NCI-H2107 (cell line): ENCODE measurements at places on chromosomes 12 and 14.
A peak's percentile ranks its signal among the peaks of the same experiment; 100 is the strongest.

DNA sequence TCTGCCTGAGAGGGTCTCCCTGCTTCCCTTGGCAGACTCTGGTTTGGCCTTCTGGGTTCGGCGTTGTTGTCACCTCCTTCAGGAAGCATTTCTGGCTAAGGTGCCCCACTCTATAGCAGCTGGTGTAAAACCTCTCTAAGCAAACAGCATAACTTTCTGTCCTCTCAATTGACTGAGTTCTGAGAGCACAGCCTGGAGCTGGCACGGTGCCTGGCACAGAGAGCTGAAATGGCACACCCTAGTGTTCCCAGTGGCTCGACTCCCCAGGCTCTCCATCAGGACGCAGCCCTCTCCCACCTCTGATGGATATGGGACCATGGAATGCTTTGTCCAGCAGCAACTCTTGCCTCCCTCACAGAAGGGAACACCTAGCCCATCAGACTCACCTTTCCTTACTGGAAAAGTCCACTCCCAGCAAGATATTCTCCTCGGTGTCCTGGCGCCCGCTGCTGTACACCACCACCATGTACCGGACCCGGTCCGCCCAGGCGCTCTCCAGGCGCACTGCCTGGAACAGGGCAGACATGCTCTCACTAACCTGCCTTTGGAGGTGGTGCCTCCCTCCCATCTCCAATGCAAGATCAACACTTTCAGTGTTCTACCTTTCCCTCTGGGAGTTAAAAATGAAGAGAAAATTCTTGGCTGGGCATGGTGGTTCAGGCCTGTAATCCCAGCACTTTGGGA is 40.6 kb downstream of the SSH1 start:
- DNase-seq: no peak

DNA sequence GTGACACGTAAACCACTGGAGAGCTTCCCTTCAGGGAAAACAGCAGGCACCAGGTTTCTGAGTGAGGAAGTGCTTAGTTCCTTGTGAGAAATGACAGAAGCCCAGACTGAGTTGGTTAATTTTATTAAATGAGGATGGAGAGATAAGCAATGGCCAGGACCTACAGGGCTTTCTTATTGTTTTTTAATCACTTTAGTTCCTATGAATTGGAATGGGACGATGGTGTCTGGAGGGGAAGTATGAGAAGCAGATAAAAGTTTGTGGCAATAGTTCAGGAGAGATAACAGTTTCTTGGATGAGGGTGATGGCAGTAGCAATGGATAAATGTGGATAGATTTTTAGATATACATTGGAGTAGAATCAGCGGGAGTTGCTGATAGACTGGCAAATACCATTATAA is 86.5 kb upstream of the PTPRR start:
- no peak for DNase-seq

DNA sequence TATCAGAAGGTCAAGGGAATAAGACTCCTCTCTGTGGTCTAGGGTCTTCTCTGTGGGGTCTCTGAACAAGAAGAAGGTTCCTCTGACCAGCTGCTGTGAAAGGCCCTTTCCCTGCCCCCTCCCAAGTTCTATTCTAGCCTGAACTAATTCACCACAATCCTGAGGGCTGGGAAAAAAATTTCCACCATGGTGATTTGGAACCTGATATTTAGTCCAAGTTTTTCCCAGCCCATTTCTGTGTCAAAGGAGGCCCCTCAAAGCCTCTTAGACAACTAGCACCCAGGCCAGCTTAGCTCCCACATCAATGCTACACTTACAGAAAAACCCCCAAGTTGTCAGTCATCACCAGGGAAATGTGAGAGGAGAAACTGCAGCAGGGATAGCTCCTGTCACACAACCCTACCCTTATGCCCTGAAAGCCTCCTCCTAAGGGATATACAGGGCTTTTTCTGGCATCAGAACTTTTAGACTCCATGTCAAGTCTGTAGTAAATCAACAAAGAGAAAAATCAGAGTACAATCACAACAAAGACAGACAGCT is 4.5 kb downstream of the FMNL3 start:
- DNase-seq: no peak

DNA sequence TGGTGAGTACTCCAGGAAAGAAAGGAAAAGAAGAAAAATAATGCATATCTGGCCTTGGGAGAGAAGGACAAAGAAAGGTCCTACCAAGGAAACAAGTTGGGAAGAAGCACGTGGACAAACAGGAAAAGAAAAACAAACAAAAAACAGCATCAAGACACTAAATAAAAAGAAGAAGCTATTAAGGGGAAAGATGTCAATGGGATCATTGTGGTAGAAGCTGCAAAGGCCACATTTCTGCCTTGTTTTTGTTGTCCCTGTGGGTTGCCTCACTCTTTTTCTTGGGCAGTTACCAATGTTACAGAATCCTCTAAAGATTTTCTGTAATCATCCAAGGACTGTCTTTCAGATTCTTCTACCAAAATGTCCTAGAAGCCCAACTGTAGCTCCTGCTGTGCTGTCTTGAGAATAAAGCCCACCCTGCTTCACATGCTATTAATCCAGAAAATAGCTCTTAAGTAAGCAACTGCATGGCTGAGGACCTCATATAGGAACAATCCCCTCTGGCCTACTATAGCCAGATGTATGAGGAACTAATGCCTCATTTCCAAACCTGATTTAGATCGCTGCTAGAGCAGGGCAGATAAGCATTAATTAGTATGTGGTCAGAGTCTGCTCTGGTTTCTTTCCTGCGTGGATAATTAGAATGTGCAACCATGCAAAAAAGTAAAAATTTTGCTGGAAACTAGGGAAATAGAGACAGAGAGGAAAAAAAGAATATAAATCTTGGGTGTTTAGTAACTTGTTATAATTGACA is 10.2 kb upstream of the CPNE8 start:
- no peak for DNase-seq

DNA sequence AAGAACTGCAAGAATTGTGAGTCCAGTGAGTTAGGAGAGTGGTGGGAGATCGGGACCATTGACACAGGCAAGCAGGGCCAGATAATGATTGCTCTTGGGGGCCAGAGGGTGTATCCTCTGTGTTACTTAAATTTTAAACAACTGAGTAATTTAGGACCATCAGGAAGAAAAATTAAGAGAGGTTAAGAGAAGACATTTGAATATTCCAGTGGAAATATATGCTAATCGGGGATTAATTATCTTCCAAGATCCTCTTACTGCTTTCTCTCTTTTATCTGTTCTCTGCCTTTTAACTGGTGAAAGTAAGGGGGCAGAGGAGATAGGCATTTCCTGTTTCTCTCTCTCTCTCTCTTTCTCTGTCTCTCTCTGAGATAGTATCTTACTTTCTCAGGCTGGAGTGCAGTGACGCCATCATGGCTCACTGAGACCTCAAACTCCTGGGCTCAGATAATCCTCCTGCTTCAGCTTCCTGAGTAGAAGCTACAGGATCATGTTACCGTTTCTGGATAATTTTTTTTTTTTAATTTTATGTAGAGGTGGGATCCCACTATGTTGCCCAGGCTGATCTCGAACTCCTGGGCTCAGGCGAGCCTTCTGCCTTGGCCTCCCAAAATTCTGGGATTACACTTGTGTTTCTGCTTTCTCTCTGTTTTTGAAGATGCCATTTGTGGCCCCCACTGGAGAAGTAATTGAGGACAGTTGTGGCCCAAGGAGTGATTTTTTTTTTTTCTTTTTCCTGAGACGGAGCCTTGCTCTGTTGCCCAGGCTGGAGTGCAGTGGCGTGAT is 85.1 kb downstream of the DIP2B start:
- DNase-seq: no peak

DNA sequence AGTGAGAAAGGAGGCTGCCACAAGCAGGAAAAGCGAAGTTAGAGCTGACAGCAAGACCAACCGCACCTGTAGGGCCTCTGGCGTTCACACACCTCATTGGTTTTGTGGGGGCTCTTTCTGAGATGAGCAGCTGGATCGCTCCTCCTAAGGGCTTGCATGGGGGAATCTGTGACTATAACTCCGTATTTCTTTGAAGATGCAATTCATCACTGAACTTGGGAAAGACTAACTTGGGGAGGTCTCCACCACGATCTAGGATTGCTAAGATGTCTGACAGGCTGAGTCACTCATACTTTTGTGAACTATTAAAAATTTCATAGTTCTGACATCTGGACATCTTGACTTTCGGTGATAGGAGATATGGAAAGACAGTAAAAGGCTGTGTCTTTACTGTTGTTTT is 173.6 kb downstream of the ETV6 start:
- DNase-seq: no peak

DNA sequence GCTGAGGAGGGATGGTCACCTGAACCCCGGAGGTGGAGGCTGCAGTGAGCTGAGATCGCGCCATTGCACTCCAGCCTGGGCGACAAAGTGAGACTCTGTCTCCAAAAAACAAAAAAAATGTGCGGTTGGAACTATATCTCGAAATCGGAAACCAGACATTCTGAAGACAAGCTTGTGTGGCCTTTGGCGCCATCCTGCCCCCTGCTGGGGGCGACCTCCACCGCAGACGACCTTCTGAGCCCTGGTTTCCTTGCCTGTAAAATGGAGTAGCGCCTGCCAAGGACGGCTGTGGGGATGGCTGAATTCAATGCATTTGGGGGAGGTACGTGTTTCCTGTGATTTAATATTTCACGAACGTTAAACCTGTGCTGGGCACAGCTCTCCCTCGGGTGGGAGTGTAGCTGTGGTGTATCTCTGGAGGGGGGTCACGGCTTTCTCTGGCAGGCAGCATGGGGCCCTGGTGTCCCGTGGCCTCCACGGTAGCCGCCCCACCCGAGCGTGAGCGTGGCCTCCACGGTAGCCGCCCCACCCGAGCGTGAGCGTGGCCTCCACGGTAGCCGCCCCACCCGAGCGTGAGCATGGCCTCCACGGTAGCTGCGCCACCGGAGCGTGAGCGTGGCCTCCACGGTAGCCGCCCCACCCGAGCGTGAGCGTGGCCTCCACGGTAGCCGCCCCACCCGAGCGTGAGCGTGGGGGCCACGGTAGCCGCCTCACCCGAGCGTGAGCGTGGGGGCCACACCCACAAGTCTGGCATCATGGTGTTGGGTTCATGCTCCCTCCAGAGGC is 55.3 kb downstream of the LRCOL1 start:
- no peak for DNase-seq

GRCh38 chr14:104768437-104769323 is 15.7 kb downstream of the SIVA1 start:
- peak; percentile 77 for DNase-seq

- no peak for DNase-seq
Observed at GRCh38 chr12:32532951-32533350, 133.6 kb downstream of the FGD4 start.

- DNase-seq: no peak
Observed at GRCh38 chr12:20342111-20342510, 26.2 kb upstream of the PDE3A start.

DNA sequence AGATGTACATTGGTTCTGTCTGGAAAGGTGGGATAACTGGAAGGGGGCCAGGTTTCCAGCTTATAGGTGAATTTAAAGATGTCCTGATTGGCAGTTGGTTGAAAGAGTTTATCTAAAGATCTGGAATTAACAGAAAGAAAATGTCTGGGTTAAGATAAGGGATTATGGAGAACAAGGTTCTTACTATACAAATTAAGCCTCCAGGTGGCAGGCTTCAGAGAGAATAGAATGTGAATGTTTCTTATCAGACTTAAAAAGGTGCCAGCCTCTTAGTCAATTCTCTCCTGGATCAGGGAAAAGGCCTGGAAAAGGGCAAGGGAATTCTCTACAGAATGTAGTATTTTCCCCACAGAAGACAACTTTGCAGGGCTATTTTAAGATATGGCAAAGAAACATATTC is 53.1 kb downstream of the CNTN1 start:
- no peak for DNase-seq

- no peak for DNase-seq
Observed at GRCh38 chr12:124967016-124967739, 21.8 kb downstream of the DHX37 start.

GRCh38 chr12:53985994-53986685 is 1.2 kb downstream of the HOXC10 start:
- no peak for DNase-seq

DNA sequence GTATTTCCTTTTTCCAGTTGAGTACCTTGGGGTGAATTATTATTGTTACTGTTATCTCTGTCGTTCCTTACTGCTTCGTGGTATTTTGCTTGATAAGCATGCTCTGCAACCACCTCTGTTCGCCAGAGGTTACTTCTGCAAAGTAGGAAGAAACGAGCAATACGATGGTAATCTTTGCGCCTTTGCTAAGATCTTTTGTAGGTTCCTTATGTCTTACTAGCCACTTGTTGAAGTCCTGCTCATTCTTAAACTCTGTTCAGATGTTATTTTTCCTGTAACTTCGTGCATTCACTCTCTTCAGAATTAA is 729 bp upstream of the M6PR start:
- DNase-seq: no peak

DNA sequence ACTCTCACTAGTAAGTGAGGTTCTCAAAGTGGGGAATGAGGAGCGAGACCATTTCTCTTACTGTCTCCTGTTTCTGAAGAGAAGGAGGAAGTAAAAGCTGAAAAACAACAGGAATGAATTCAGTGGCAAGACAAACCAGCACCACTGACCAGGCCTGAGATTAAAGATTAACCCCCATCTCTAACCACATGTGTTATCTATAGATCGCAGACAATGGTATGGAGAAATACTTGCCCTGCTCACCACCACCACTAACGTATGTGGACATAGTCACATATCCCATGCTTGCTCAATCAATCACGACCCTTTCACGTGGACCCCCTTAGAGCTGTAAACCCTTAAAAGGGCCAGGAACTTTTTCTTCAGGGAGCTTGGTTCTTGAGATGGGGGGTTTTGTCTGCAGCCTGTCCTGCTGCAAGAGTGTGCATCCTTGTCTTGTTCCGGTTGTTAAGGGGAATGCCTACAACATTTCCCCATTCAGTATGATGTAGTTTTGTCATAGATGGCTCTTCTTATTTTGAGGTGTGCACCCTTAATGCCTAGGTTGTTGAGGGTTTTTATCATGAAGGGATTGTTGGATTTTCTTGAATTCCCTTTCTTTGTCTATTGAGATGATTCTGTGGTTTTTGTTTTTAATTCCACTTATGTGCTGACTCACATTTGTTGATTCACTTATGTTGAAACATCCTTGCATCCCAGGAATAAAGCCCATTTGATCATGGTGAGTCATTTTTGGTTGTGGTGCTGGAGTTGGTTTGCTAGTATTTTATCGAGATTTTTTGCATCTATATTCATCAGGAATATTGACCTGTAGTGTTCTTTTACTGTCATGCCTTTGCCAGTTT is 698.8 kb upstream of the LMO3 start:
- DNase-seq: no peak

GRCh38 chr14:22505697-22506377 is 83.2 kb downstream of the DAD1 start:
- DNase-seq: no peak
